ENCODE measurements at places on chromosomes 4 and X. TPM values are rescaled to one million over a fixed set of nuclear protein-coding genes. Genes with fewer than 3 reads are reported as not detected.

DNA sequence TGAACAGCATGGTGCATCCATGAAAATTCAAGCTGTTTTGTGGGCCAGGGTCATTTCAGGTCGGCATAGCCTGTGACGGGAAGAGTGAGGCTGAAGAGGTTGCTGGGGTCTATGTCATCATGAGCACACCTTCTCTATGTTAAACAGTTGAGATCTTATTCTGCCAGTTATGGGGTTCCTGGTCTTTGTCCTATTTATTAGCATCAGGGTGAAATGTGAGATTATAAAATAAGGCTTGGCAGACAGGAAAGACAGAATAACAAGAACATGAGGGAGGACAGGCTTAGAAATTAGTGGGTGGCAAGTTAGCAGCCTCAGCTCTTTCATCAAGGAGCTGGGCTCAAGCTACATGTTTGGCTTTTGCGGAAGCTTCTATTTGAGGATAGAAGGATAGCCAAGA, 51.7 kb upstream of the CLNK start:
- no peak for DNase-seq

TMEM31 gene
- total RNA-seq: not detected

GRCh38 chr4:55216863-55217635, 91.7 kb upstream of the KDR start:
- DNase-seq: no peak

- DNase-seq: no peak
Measured at GRCh38 chrX:103475381-103475780, 43.9 kb downstream of the RAB40A start.

GRCh38 chr4:36870121-36870520, 374.4 kb upstream of the NWD2 start:
- no peak for DNase-seq

DNA sequence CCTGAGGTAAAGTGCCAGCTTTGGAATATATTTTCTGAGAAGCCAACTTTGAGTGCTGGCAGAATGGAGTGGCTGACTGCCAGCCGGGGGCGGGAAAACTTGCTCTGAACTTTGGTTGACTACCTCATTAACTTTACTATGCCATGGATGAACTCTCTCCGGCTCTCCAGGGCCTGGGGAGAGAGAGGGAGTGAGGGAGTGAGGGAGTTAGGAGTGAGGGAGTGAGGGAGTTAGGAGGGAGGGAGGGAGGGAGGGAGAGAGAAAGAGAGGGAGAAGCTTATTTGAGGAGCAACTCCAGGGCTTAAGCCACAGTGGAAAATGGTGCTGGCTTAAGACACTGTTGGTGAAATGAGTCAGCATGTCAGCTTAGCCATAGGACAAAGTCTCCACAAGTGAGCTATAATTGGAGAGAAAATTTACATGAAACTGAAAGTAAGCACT, 280.9 kb upstream of the RPS6KA3 start:
- no peak for DNase-seq

ATP2B3 gene
- total RNA-seq: not detected

GRCh38 chrX:14491689-14492088, 37.6 kb upstream of the GLRA2 start:
- DNase-seq: no peak

GRCh38 chrX:13966793-13967125, 62.9 kb downstream of the GEMIN8 start:
- DNase-seq: no peak

DNA sequence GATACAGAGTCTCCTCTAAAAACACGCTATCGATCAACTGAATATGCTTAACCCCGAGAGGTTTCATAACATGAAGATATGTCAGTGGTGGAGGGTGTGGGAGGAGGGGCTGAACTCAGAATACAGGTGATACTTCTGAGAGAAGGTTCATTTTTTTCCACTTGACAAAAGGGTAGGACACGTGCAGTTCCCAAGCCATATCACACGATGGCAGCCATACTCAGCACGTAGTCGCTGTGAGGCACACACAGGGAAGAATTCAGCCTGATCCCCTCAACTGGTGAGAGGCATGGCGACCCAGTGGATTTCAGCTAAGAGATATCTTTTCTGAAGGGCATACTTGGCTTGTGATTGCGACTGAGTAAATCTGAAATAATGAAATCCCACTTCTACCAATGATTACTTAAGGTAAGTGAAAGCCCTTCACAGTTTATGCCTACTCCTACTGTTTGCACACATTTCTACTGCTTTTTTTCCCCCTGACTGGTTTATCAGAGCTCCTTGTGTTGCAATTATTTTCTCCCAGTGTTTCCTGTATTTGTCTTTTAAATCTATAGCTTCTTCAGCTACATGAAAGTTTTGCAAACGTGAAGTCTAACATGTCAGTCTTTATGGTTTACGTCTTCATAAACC, 133.1 kb downstream of the CORIN start:
- DNase-seq: no peak

- DNase-seq: no peak
Measured at GRCh38 chrX:139298437-139298836, 232.1 kb upstream of the F9 start.

- DNase-seq: no peak
Measured at GRCh38 chr4:107452717-107453630, 267.1 kb downstream of the PAPSS1 start.
